ENCODE measurements at places on chromosomes 12 and 14.

DNA sequence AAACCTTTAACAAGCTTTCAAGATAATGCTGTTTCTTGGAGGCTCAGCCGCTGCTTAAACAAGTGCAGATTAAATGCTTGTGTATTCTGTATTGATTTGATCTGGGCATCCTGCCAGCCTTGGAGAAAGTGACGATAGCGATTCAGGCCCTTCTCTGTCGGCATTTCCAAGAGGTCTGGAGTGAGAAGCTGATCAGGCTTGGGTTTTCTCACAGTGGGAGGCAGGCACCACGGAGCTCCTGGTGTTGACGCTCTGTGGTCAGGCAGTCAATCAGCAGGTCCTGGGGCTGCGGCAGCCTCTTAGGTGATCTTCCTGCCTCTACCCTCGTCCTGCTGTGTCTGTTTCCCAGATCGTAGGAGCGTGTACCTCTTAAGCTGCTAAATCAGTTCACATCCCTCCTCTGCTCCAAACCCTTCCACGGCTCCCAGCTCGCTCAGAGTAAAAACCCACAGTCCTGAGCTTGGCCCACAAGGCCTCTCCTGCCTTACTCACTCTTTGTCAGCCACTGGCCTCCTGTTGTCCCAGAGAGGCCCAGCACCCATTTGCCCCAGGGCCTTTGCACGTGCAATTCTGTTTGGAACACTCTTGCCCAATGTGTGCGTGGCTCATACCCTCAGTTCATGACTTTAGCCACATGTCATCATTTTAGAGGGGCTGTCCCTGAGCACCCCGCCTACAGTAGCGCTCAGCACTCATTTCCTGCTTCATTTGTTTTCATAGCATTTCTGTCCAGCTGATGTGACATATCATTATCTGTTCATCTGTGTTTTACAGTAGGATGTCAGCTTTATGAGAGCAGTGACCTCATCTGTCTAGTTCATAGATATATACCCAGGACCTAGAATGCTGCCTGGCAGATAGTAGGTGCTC is 155.4 kb downstream of the AACS start:
- no peak for DNase-seq

GRCh38 chr12:120710031-120710804 is at the start of gene UNC119B:
Gene UNC119B, plus strand, starts transcription at chr12:120710458. Its CDS starts 17 bp downstream, at chr12:120710475.
- DNase-seq, result peak; percentile 46

DNA sequence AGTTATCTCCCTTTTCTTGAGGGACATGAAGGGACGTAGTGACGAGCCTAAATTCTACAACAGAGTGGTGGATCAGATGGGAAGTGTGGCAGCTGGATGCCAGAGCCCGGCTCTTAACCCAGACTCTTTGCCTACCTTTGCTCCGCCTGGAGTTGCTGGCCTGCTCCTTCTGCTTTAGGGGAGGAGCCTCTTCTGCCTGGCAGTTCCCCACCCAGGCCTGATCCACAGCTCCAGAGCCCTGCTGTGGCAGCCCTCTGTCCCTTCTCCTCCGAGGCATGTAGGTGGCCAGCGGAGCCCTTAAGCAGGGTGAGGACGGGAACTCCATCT is 2.3 kb upstream of the PRPH start:
- no peak for DNase-seq

DNA sequence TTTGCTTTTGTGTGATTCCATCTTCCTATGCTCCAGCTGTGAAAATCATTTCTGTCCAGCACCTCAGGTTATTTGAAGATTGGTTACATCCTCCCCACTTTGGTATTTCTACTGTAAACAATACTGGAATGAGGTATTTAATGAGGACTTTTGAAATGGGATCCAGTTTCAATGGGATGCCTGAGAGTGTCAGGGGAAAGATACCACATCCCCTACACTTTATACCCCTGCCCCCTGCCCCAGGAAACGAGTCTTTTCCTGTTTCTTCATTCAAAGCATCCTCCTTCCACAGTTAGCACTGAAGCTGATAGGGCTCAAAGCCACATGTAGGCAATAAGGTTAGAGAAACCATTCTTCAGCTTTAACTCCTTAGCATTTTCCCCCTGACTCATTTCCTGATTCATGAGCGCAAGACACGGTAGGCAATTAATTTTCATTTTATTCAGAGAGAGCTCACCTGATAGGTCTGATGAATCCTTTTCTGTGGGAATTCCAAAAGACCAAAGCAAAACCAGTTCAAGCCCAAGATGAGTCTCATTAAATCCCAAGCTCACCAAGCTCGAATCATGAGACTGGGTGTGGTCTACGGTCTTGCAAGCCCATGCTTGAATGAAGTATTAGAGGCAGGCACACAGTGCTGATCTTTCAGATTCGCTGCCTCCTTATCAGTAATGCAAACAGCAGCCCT is 143.6 kb upstream of the CRY1 start:
- peak; percentile 55 for DNase-seq

- no peak for DNase-seq
Measured at GRCh38 chr14:57875296-57875695, 9.4 kb upstream of the SLC35F4 start.

- no peak for DNase-seq
Measured at GRCh38 chr12:125111403-125111802, 46.2 kb downstream of the AACS start.

DNA sequence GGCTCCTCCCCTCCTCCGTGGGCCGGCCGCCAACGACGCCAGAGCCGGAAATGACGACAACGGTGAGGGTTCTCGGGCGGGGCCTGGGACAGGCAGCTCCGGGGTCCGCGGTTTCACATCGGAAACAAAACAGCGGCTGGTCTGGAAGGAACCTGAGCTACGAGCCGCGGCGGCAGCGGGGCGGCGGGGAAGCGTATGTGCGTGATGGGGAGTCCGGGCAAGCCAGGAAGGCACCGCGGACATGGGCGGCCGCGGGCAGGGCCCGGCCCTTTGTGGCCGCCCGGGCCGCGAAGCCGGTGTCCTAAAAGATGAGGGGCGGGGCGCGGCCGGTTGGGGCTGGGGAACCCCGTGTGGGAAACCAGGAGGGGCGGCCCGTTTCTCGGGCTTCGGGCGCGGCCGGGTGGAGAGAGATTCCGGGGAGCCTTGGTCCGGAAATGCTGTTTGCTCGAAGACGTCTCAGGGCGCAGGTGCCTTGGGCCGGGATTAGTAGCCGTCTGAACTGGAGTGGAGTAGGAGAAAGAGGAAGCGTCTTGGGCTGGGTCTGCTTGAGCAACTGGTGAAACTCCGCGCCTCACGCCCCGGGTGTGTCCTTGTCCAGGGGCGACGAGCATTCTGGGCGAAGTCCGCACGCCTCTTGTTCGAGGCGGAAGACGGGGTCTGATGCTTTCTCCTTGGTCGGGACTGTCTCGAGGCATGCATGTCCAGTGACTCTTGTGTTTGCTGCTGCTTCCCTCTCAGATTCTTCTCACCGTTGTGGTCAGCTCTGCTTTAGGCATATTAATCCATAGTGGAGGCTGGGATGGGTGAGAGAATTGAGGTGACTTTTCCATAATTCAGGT is at the start of gene PSEN1:
Gene PSEN1, plus strand, starts transcription at position 121 of the 839 bp plus-strand sequence. CDS start 11,513 bp downstream, outside the sequence.
- peak; percentile 90 for DNase-seq

DNA sequence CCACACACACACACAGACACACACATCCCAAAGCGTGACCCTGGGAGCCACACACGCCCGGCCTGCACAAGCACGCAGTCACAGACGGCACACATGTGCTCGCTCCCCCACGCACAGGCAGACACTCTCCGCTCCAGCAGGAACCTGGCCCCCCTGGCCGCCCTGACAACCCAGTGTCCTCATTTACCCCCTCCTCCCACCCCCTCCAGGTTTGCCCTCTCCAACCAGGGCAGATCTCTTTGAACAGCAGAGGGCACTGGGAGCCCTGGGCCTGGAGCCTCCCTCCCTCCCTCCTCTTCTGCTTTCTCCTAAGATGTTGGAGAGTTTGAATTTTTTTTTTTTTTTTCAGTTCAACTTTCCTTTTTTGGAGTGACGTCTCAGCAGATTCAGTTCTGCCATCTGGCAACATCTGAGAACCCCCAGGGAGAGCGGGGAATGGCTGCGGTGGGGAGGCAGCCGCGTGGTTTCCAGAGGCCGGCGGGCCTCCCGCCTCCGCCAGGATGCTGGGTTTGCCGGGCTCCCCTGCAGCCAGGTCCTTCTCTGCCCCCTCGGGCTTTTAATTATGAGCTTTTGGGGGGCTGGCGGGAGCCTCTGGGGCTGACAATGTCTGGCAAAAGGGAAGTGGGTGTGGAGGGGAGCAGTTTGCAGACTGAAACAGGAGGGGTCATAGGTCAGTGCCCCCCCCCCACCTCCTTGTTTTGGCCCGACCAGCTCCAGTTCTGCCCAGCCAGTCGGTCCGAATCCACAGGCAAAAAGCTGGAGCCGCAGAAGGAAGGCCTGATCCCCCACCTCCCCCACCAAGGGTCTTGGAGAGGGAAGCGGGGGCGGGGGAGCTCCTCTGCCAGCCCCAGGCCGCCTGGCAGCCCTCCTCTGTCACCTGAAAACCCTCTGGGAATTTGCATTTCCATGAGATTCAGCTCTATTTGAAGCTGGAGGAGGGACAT is 1.3 kb upstream of the NCOR2 start:
- peak; percentile 98 for DNase-seq

GRCh38 chr14:98932431-98933325 is 339.3 kb downstream of the BCL11B start:
- no peak for DNase-seq

GRCh38 chr12:122927756-122928403 is 32.0 kb upstream of the VPS37B start:
- DNase-seq, result no peak

DNA sequence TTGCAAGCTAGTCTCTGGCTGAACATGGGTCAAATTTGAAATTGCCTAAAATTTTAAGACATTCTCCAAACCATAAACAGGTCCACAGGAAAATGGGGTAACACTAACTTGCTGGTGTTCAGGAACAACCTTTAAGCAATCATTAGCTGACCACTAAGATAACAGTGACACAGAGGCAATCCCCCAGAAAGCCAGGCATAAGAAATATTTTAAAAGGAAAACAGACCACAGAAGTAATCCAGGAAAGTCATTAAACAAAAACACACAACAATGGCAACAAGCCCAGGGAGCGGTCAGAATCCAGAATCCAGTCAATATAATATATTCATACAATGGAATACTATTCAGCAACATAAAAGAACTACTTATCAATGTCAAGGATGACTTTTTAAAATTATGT is 59.1 kb downstream of the LRP6 start:
- peak; percentile 12 for DNase-seq

DNA sequence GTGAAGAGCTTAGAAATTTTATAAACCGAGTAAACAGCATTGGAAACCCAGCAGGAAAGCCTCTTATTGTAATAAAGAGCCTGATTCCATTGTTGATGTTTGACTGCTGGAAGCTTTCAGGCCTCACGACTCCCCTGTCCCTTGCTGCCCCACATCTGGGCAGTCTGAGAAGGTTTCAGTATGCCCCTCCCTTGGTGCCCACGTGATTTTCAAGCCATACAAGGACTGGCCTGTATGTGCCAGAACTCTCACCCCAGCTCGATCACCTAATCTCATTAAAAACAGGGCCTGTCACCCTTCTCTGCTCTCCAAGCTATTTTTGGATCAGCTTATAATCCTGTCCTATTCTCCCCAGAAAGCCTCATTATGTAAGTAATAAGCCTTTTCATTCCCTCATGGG is 7.5 kb upstream of the PYROXD1 start:
- DNase-seq, result no peak

GRCh38 chr14:104588066-104588857 is 8.7 kb downstream of the C14orf180 start:
- DNase-seq, result no peak

GRCh38 chr14:89308232-89308959 is 108.6 kb downstream of the FOXN3 start:
- no peak for DNase-seq

DNA sequence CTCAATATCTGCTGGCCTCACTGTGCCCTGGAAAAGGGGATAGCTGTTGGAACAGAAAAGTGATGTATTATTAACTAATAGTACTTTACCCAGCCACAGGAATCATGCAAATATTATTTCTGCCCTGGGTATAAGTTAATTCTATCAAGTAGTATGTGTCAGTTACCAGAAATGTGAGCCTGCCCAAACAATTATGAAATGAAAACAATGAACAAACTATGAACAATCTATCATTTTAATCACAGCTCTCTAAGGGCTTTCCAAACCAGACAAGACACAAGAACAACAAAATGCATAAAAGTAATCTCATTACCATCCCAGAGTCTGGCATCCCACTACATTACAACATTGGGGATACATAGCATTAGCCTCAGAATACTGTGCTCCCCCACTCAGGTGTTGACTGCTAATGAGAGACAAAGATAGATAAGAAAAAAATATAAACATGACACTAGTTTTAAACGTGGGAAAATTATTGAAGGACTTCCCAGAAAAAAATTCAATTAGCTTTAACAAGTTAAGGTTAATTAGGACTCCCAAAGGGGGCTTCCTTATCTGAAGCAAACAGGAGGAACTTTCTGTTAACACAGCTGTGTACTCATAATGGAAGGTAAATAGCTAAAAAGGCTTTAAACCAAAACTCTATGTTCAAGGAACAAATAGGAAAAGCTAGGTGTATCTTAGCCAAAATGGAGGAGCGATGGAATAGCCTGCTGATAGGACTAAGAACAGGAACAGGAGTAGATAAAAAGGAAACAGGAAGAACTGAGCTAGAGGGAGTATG is 3.3 kb downstream of the DCAF5 start:
- no peak for DNase-seq

GRCh38 chr12:47740606-47741339 is 15.5 kb upstream of the ENDOU start:
- DNase-seq, result no peak

DNA sequence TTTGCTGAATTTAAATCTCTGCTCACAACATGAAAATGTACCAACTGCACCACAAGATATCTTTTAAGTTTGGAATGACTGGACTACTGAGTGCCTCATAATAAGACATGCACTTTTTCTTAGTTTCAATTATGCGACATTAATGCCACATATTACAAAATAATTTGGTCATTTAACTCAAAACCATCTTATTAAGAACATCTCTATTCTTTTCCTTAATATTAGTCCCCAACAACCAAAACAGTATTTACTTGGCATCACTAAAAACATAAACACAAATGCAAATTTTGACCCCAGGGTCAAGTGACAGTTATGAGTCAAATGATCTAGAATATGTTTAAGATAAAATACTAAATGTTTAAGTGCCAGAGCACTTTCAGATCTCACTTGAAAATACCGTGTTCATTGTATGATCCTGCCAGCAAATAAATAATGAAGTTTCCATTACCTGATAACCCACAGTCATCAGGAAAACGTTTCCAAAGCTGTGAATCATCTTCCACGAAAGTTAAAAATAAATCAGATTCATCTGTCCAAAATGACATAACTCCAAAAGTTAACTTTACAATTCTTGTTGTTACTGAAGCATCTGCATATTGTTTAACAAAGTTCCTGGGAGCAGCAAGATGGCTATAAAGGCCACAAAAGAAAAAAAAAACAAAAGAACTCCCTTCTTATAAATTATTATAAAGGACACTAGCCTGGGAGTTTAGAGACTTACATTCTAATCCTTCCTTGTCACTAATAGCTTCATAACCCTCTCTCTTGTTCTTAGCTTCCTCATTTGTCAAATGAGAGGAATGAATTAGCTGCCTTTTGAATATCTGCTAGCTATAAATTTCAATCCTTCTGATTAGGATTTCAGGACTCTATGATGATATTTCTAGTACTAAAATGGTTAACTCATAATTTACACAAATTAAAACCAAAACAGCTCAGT is 30.5 kb upstream of the AP4S1 start:
- DNase-seq, result peak; percentile 31

Data from fibroblast of skin of abdomen (primary cell).